PC-3 (cell line): ENCODE measurements at places on chromosomes 11 and 22. TPM values are rescaled to one million over a fixed set of nuclear protein-coding genes. Genes with fewer than 3 reads are reported as not detected.

- no peak for DNase-seq
- no peak overlapping the region for H3K4me3 ChIP-seq
- H3K4me1 ChIP-seq: peaks cover 10% of the 10 kb centered on the region
- H3K27me3 ChIP-seq: no peaks in the 10 kb centered on the region
- H3K36me3 ChIP-seq: no peaks in the 10 kb centered on the region; the same call in 1 of the 2 replicates
Observed at GRCh38 chr22:42184852-42185251, 54.2 kb upstream of the CYP2D6 start.

GRCh38 chr11:11167806-11168205 is 185.2 kb downstream of the CSNK2A3 start:
- no peaks in the 10 kb centered on the region for H3K36me3 ChIP-seq
- no peak overlapping the region for H3K27ac ChIP-seq
- no peak overlapping the region for H3K4me3 ChIP-seq
- DNase-seq: no peak

GRCh38 chr11:72972496-72973128 is 158.4 kb downstream of the ATG16L2 start:
- peaks cover 29% of the 10 kb centered on the region for H3K4me1 ChIP-seq
- no peak overlapping the region for H3K27ac ChIP-seq
- peak; percentile 48 for DNase-seq
- H3K4me3 ChIP-seq: no peak overlapping the region
- no peaks in the 10 kb centered on the region for H3K27me3 ChIP-seq

- no peak overlapping the region for H3K27ac ChIP-seq
- no peaks in the 10 kb centered on the region for H3K36me3 ChIP-seq
- H3K27me3 ChIP-seq: peaks cover 12% of the 10 kb centered on the region; the same call in 1 of the 2 replicates
- H3K4me3 ChIP-seq: no peak overlapping the region
- DNase-seq: no peak
- no peaks in the 10 kb centered on the region for H3K4me1 ChIP-seq
Observed at GRCh38 chr22:22884888-22885840, 2.5 kb upstream of the IGLL5 start.

DNA sequence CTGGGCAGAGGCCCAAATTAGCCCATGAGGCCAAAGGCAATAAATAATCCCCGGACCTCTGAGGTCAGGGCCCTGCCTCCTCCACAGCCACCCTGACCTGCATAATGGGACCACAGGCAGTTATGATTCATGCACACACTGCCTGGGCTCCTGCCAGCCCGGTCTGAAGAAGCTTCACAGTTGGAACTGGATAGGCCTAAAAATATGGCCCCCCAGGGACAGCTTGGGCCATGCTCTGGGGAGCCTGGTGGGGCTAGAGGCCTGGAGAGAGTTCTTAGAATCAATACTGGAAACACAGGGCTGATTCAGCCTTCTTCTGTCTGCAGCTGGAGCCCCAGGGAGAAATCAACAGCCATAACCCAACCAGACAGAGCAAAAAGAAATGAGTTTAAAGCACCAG is 112.8 kb upstream of the CADM1 start:
- H3K4me3 ChIP-seq: no peak overlapping the region
- H3K27ac ChIP-seq: no peak overlapping the region
- no peaks in the 10 kb centered on the region for H3K36me3 ChIP-seq
- DNase-seq: no peak

DNA sequence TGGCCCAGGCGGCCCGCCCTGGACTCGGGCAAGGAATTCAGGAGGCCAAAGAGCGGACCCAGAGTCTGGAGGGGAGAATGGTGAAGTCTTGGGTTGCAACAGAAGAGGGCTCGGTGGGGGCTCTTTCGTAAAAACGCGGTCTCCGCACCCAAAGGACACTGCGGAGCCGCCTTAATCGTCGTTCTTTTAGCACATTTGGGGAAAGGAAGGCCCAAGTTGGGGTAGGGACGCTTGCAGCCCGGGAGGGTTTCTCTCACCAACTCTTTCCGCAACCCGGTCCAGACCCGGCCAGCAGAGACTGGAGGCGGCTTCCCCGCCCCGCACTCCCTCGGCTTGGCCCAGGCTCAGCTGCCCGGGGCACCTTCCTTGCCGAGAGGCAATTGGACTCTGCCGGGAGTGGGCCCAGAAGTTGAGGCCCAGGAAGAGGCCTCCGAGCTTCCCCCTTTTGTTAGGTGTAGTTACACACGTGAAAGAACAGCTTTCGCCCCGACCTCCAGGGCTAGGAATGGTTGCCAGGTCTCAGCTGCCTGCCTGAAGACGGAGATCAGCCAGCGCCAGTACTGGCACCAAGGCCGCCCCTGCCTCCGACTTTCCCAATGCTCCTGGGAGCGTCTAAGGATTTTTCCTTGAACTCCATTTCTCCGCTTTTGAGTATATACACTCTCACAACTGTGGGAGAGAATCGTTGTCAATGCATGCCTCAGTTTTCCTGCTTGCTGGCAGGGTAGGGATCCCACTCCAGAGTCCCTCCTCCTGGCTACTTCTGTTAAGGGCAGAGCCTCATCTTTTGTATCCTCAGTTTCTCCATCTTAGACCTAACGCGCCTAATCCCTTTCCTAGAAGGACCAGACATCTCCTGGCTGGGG is 3.7 kb downstream of the ALX4 start:
- DNase-seq: no peak
- H3K36me3 ChIP-seq: no peaks in the 10 kb centered on the region
- H3K27ac ChIP-seq: no peak overlapping the region

DNA sequence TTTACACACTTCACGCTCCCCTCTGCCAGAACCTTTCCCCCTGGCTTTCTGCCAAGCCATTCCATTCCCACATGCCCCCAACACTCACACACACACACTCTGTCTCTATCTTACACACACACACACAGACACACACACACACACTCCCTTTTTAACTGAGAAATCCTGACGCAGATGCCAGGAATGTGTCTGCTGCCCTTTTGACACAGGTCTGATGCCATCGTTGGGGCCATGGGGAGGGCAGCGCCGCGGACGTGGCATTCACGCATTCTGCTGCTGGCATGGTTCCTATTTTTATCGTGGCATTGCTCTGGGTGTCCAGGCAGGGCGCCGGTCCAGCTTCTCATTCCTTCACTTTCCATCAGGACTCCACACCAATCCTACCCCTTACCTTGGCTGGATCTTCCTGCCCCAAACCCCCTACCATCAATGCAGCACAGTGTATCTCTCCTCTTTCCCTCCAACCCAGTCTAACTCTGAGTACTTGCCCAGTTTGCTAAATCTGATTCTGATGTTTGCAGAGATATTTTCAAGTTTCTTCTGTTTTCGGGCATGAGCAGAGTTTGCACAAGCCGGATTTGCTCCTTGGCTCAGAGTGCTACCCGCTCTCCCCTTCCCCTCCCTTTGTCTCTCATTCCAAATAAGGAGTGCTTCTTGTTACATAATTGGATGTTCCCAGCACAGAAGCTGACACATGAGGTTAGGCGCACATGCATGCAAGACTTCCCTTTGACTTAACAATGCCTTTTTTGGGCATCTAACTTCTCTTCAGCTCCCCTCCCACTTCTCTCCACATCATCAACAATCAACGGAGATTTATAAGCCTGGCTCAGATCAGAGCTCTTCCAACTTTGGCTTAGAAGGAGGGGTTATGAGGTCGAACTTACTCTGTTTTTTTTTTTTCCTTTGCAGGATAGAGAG is 18.8 kb downstream of the SNX19 start:
- peak overlapping the region; percentile 40 for H3K27ac ChIP-seq
- H3K27me3 ChIP-seq: no peaks in the 10 kb centered on the region
- H3K36me3 ChIP-seq: peaks cover 52% of the 10 kb centered on the region
- no peak overlapping the region for H3K4me3 ChIP-seq

DNA sequence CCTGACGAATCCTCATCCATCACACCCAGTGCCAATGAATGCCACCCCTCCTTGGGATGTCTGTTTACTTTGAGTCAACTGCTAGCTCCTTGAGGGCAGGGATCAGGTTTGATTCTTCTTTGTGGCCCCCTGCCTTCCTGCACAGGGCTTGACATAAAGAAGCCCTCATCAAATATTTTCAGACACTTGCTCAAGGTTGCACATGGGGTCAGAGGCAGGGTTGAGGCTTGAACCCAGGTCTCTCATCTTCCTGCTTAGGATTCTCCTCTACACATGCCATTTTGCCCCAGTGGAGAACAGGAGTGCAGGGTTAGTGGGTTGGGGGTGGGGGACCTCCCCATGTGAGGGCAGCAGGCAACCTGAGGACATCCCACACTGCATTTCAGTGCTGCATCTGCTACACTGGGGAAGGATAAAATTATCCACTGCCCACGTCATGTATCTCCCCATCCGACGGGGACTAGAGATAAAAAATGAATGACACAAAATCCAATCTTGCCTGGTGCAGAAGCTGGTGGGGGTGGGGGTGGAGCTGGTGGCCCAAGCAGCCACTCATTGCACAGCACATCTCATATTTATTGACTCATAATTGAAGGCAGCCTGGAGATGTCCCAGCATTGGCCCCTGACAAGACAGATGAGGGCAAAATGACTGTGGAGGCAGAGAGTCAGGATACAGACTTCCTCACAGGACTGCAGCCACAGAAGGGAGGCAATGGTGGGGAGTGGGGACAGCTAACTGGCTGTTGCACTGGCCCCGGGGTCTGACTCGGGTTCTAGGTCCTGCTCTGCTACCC is 41.3 kb downstream of the NEU3 start:
- DNase-seq: no peak
- H3K27ac ChIP-seq: no peak overlapping the region
- no peak overlapping the region for H3K4me3 ChIP-seq
- H3K36me3 ChIP-seq: no peaks in the 10 kb centered on the region

- H3K27me3 ChIP-seq: no peaks in the 10 kb centered on the region
- H3K4me3 ChIP-seq: no peak overlapping the region
- H3K4me1 ChIP-seq: no peaks in the 10 kb centered on the region
- H3K36me3 ChIP-seq: no peaks in the 10 kb centered on the region
Observed at GRCh38 chr11:88695689-88696414, 358.3 kb upstream of the CTSC start.

DNA sequence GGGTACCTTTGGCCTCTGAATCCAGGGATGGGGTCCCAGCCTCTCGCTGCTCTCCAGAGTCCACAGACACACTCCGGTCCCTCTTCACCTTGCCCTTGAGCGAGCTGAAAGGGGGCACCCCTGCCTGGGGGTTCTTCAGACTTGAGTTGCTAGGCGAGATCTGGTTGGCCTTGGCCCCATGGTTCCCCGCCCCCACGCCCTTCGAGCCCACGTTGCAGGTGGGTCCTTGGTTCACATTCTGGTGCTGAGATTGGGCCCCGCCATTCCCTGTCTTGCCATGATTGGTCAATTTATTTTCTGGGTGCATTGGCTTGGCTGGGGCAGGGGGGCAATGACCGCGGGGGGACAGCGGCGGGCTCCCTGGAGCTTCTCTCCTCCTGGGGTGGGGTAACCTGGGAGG is 17.5 kb downstream of the BCL9L start:
- no peak overlapping the region for H3K27ac ChIP-seq
- peaks cover 52% of the 10 kb centered on the region for H3K4me1 ChIP-seq
- H3K27me3 ChIP-seq: no peaks in the 10 kb centered on the region
- H3K36me3 ChIP-seq: peaks cover 32% of the 10 kb centered on the region
- H3K4me3 ChIP-seq: no peak overlapping the region
- DNase-seq: no peak

DNA sequence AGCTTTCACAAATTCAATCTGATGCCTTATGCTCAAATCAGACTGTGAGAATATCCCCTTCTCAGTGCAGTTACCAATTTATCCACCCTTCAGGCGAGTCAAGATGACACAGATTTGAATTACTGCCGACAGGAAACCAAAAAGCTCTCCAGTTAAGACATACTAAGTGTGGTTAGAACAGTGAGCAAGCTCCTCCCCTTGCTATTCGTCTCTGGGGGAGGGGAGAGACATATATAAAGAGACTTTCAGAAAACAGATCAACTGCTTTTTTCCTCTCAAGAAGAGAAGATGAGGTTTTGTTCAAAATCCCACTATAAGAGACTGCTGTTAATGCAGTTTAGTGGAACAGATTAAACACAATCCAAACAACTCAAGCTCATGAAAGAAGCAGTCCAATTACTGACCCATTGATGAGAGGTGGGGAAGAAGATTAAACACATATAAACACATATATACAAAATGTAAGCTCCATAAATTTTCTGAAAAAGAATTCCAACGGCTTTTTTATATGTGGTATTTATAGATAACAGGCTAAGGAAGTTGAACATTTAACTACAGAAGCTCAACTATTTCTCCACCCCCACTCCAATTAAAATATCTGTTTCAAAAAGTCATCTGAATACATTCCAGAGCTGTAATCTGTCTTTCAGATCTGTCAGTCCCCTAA is 102.7 kb downstream of the MRTFA start:
- no peaks in the 10 kb centered on the region for H3K36me3 ChIP-seq
- peaks cover 36% of the 10 kb centered on the region for H3K4me1 ChIP-seq
- no peak overlapping the region for H3K4me3 ChIP-seq

- H3K27me3 ChIP-seq: no peaks in the 10 kb centered on the region
- no peaks in the 10 kb centered on the region for H3K4me1 ChIP-seq
- no peak overlapping the region for H3K27ac ChIP-seq
- H3K4me3 ChIP-seq: no peak overlapping the region
Observed at GRCh38 chr11:34037016-34037415, 14.5 kb upstream of the CAPRIN1 start.

- no peaks in the 10 kb centered on the region for H3K36me3 ChIP-seq
- no peak overlapping the region for H3K4me3 ChIP-seq
- H3K27ac ChIP-seq: no peak overlapping the region
- no peak for DNase-seq
- no peaks in the 10 kb centered on the region for H3K4me1 ChIP-seq
- H3K27me3 ChIP-seq: no peaks in the 10 kb centered on the region
Observed at GRCh38 chr22:47050401-47051051, 288.1 kb downstream of the TBC1D22A start.

DNA sequence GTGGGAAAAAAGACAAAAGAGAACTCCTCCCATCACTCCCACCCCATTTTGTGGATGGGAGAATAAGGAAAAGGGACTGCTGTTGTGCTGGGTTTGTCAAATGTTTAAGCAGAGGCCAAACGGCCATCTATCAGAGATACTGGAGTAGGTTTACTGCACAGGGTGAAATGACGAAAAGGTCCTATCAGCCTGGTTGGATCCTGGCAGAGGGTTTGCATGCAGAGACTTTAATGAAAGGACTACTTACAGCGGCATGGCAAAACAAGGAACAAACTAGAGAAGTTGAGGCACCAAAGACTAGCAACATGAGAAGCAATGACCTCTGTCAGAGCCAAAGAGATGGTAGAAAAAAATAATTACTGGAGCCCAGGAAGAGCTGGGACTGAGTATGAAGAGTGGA is 32.2 kb upstream of the HEPHL1 start:
- H3K4me3 ChIP-seq: no peak overlapping the region
- H3K27me3 ChIP-seq: no peaks in the 10 kb centered on the region
- H3K4me1 ChIP-seq: peaks cover 31% of the 10 kb centered on the region
- H3K27ac ChIP-seq: no peak overlapping the region
- no peaks in the 10 kb centered on the region for H3K36me3 ChIP-seq

- H3K4me3 ChIP-seq: no peak overlapping the region
- H3K36me3 ChIP-seq: no peaks in the 10 kb centered on the region
- H3K27me3 ChIP-seq: peaks cover 80% of the 10 kb centered on the region
- no peak for DNase-seq
- H3K4me1 ChIP-seq: no peaks in the 10 kb centered on the region
Observed at GRCh38 chr11:118048472-118049370, 28.2 kb upstream of the TMPRSS4 start.

Gene CARNS1
- 0.22 TPM in 1 of 2 replicates, not detected in the other for total RNA-seq

Gene MMP3
- not detected in 2 replicates for total RNA-seq

Gene INPP5J
- total RNA-seq: 2.1 and 3.1 TPM in 2 replicates

Gene RAB38
- not detected in 2 replicates for total RNA-seq

Gene GAB4
- total RNA-seq: not detected in 2 replicates

Gene DEPDC7
- not detected in 2 replicates for total RNA-seq

Gene CSNK2A3
- 0.75 and 2.3 TPM in 2 replicates for total RNA-seq

Gene DESI1
- total RNA-seq: 20.9 and 21.9 TPM in 2 replicates

Gene SLC1A2
- total RNA-seq: 0.18 TPM in 1 of 2 replicates, not detected in the other

Gene TRIM6
- total RNA-seq: 10.1 and 12.6 TPM in 2 replicates

Gene SYT13
- not detected in 2 replicates for total RNA-seq
